ENCODE measurements at places on chromosomes 11 and 22.

DNA sequence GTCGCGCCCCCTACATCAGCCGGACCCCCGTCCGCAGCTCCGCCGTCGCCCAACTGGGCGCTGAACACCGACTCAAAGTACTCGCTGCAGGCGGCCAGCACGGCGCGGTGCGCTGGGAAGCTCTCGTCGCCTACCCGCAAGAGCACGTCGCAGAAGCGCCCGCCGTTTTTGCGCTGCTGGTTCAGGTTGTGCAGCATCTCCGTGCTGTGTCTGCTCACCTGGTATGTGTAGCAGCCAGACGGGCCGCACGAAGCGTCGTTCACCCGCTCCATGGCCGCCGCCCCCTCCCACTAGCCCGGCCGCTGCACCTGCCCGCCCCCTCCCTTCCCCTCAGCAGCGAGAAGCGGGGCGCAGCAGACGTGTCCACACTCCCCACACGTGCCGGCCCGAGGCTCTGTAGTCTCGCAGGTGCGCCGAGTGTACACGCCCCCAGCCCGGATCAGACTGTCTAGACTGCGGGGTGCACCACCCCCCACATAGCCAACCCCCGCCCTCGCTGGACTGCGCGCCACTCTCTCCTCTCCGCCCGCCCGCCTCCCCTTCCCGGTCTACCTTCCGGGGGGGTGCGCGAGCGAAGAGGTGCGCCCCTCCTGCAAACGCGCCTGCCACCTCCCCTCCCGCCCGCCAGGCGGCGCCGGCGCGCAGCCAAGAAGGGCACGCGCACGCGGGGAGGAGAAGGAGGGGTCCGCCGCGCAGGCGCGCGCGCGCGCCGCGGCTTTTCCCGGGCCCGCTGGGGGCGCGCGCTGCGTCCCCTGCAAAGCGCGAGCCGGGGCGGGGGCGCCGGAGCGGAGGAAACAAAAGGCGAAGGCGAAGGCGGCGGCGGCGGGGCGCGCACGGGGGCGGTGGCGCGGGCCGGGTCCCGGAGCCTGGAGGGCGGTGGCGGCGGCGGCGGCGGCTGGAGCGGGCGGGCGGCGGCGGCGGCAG, 553 bp downstream of the PATZ1 start:
- peak; percentile 89 for DNase-seq

- DNase-seq: no peak
Observed at GRCh38 chr22:37018815-37019308, 385 bp downstream of the TST start.

DNA sequence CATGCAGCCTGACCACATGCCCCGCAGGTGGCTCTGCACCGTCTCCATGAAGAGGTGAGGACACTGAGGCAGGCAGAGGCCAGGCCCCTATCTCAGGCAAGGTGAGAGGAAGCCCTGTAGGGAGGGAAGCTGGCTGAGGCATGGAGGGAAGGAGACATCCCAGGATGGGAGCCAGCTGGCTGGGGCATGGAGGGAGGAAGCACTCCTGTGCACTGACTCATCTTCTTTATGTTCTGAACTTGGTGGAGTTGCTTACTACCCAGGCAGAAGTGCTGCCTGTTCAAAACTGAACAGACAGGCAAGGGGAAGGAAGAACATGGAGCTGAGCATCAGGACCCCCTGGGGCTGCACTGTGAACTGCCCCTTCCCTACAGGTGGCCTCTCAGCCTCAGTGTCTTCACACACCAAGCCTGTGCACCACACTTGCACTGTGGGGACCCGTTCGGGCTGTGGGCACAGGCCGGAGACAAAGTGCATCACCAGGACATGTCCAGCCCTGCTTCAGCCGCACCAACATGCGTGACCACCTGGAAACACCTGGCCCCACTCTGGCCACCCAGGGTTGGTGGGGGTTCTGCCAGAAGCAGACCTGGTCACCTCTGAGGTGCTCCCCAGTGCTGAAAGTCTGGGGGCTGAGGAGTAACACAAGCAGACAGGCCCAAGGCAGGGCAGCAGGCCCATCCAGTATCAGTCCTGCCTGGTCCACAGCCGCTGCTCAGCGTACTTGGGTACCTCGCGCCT, 55.5 kb downstream of the DGCR2 start:
- no peak for DNase-seq

DNA sequence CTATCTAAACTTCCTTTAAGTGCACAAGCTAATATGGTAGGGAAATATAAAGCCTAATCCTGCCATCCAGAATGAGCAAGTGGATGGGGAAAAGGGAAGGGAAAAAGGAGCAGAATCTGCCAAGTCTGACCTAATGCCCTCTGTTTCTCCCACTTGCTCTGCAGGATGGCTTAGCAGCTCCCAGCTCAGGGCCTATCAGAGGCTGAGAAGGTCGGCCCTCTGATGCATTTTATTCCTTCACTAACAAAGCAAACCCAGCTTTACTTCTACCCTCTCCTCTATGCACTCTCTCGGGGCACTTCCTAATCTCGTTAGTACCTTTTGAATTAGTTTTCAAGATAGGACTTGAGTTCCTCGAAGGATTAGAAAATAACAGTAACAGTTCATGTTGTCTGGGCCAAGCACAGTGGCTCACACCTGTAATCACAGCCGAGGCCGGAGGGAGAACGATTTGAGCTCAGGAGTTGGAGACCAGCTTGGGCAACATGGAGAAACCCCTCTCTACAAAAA, 9.9 kb upstream of the OR51V1 start:
- DNase-seq: no peak

DNA sequence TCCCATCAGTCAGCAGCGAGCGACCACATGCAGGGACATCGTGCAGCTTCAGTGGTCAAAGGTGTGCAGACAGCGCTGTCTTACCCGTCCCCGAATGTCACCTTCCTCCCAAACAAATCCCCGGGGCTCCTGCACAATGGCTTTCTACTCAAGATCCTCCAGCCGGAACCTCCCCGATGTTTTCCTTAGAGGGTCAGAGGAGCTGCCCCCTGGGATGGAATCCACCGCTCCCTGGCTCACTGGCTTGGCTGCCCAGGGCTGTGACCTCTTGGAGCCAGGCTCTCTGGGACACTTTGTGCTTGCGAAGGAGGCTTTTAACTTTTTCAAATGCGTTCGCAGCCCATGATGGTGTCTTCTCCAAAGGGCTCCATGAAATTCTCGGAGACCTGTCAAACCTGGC, 17.3 kb upstream of the FGF19 start:
- no peak for DNase-seq

DNA sequence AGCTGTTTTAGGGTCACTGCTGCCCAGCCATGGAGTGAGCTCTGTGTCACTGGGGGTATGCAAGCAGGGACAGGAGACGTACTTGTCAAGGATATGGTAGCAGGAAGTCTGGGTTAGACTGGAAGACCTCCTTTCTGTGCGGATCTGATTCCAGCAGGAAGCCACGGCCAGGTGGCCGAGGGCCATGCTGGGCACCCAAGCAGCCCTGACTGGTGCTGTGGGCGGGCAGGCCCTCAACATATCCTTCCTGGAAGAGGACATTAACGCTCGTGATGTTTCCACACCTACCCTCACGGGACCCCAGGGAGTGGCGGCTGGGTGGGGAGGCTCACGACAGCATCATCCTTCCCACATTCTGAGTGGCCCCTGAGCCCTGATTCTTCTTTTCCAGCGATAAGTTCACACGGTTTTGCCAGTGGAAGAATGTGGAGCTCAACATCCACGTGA, 8.7 kb upstream of the ANKRD13D start:
- DNase-seq: no peak

- no peak for DNase-seq
Observed at GRCh38 chr11:80182901-80183300, 742.1 kb upstream of the TENM4 start.

- no peak for DNase-seq
Observed at GRCh38 chr11:32386770-32387377, 48.5 kb downstream of the WT1 start.

DNA sequence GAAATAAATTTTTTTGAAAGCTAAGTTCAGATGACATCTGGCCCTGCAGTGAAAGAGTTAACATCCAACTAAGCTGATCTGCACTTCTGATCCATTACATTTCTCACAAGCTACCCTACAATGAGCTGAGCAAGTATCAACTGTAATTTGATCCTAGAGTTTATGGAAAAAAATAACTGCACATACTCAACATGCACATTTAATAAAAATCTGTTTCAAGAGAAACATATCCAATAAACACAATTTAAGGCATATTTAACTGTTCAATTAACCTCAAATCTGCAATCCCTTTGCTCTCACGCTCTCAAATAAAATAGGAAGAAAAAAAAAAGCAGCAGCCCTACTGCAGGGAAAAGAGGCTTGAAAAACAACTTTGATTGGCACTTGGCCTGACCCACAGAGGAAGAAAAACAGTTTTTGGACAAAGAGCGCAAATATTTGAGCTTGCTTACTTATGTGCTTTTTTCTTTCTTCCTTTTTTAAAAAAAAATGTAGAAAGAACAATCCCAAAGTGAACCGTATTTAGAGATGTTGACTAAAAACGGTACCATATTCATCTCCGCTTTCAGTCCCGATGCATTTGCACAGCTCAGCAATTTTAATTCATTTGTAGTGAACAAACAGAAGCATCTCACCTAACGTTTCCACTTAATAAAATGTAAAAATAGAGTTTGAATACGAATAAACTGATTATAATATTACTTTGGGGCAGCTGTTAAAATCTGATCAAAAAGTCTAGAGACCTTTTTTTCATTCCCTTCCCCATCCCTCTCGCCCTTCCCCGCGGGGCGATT, 1.6 kb downstream of the SESN3 start:
- DNase-seq: peak; percentile 18

- no peak for DNase-seq
Observed at GRCh38 chr11:70547821-70548670, 149.7 kb downstream of the CTTN start.

Measured in CD4-positive, alpha-beta T cell treated with Interleukin-2 at 100 ng/mL for 4 hours (primary cell).